ENCODE measurements at places on chromosomes 5 and 9.

DNA sequence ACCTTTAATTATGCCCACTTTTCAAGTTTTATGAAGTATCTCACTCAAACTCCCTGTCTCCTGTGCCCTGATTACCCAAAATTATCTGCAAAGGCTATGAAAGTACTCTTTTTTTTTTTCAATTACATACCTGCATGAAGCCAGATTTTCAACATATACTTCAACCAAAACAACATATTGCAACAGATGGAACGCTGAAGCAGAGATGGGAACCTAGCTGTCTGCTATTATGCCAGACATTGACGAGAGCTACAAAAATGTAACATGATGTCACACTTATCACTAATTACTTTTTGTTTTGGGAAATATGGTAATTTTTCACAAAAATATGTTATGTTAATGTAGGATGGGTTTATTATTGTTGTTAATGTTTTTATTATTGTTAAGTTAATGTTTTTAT is 86.5 kb upstream of the SLC1A3 start:
- no peak for DNase-seq

GRCh38 chr5:22372826-22373660 is 480.1 kb downstream of the CDH12 start:
- no peak for DNase-seq

GRCh38 chr5:55636177-55636576 is 75.9 kb downstream of the SLC38A9 start:
- DNase-seq = no peak

DNA sequence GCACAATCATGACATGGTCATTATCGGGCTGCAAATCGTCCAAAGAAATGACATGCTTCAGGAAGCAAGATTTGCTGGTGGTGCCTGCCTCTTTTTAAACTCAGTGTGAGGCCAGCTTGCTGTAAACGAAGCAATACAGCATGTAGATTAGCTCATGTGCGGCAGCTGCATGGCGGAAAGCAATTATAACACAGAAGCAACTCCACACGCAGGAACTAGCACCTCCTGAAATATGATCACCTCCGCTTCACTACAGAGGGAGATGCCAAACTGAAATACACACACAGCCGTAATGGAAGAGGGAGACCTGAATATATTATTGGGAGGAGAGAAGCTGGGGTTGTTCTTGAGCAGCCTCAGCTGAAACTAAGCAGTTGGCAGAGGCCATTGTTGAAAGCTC is 312.5 kb downstream of the PSAT1 start:
- no peak for DNase-seq

- no peak for DNase-seq
These were observed 51.6 kb downstream of the DCAF10 start for GRCh38 chr9:37852222-37852621.

All from suppressor macrophage (primary cell).